Ureter (tissue), 1 donor: ENCODE measurements at places on chromosomes 2 and 18. TPM values are rescaled to one million over a fixed set of nuclear protein-coding genes. Genes with fewer than 3 reads are reported as not detected.

RAPGEF4 gene
- 18.6 TPM for total RNA-seq

PDE6D gene
- 18.5 TPM for total RNA-seq

SLC40A1 gene
- 39.9 TPM for total RNA-seq

LIMS2 gene
- total RNA-seq, result 112 TPM

PROKR1 gene
- total RNA-seq, result not detected

LYG2 gene
- total RNA-seq, result not detected

ICA1L gene
- 35.9 TPM for total RNA-seq

ITGB6 gene
- total RNA-seq, result 96.3 TPM

NAB1 gene
- 49.7 TPM for total RNA-seq

RGPD6 gene
- total RNA-seq, result 53.0 TPM

LRPPRC gene
- 119 TPM for total RNA-seq

IGFBP5 gene
- 697 TPM for total RNA-seq

IL1RN gene
- total RNA-seq, result 80.2 TPM

TMEM150A gene
- total RNA-seq, result 19.5 TPM

C2orf78 gene
- not detected for total RNA-seq

CPO gene
- total RNA-seq, result not detected

RRM2 gene
- 2.2 TPM for total RNA-seq

ADRA2B gene
- 1.1 TPM for total RNA-seq

SPP2 gene
- total RNA-seq, result not detected

FBXO48 gene
- 0.96 TPM for total RNA-seq

NCKAP5 gene
- 7.3 TPM for total RNA-seq

KCTD1 gene
- 17.9 TPM for total RNA-seq

GULP1 gene
- total RNA-seq, result 19.9 TPM

AQP4 gene
- total RNA-seq, result 0.23 TPM

ZNF513 gene
- 39.3 TPM for total RNA-seq

HMSD gene
- not detected for total RNA-seq

PLGLB1 gene
- 1.7 TPM for total RNA-seq

VRK2 gene
- 25.6 TPM for total RNA-seq

POLE4 gene
- total RNA-seq, result 41.7 TPM

TBR1 gene
- not detected for total RNA-seq

PAIP2B gene
- 11.6 TPM for total RNA-seq

ALPI gene
- total RNA-seq, result not detected

SH2D6 gene
- total RNA-seq, result 0.75 TPM

GCG gene
- total RNA-seq, result not detected

FAM161A gene
- 2.7 TPM for total RNA-seq

RUFY4 gene
- 5.6 TPM for total RNA-seq

RBBP8 gene
- total RNA-seq, result 93.0 TPM

COL6A3 gene
- total RNA-seq, result 197 TPM

COLEC11 gene
- 2.4 TPM for total RNA-seq

TSPYL6 gene
- not detected for total RNA-seq

PRKAG3 gene
- total RNA-seq, result not detected

ZCCHC2 gene
- 36.8 TPM for total RNA-seq

TMEFF2 gene
- total RNA-seq, result 4.8 TPM

CDKL4 gene
- 0.44 TPM for total RNA-seq

REG1A gene
- total RNA-seq, result not detected

RPRD1A gene
- 72.2 TPM for total RNA-seq
